ENCODE measurements at places on chromosomes 5 and 9.

DNA sequence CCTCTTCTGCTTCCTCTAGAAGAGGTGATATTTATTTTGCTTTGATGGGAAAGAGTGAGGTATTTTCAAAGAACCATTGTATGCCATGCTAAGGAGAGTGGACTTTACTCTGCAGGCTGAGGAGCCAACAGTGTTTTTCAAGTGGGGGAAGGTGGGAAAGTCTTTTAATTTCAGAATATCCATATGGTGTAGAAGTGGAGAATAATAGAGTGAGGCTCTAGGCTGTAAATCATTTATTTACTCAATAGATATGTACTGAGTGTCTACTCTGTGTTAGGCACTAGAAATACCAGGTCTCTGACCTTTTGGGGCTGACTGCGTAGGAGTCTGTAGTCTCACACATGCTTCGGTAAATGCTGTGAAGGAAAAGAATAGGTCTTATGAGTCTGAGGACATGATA, 30.7 kb upstream of the TENT2 start:
- no peak for DNase-seq

GRCh38 chr5:174195517-174195916, 150.0 kb downstream of the NSG2 start:
- DNase-seq: no peak

DNA sequence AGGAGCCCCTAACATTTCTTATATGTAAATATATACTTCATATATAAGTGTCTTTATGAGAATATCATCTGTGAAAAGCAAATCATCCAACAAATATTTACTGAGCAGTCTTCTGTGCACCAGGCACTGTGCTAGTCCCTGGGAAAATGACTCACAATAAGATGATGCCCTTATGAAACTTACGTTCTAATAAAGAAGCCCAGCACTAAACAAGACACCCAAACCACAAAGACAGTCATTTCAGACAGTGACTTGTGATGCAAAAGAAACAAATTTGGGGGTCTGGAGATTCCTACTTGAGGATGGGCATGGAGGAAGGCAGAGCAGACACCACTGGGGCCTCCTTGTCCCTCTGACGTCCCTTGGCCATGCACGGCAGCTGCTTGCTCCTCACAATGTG, 30.6 kb upstream of the PPP1R2B start:
- DNase-seq: no peak

- DNase-seq: no peak
Measured at GRCh38 chr9:74403581-74403980, 93.6 kb upstream of the RORB start.

DNA sequence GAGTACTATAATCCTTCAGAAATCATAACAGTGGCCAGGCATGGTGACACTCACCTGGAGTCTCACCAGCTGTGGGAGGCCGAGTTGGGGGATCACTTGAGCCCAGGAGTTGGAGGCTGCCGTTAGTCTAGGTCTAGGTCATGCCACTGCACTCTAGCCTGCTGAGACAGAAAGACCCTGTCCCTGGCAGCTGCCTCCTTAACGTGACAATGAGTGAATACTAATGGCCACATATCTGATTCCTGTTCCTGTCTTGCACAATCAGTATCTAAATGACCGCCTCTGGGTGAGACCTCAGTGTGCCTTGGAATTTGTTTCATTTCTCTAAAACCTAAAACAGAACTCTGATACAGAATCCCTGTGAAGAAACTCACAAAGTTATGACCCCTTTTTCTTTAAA, 131.0 kb upstream of the DAB2 start:
- DNase-seq: no peak

GRCh38 chr5:107430071-107430625, 240.6 kb downstream of the EFNA5 start:
- DNase-seq: peak; percentile 24

GRCh38 chr5:168110384-168110783, 181.1 kb upstream of the WWC1 start:
- no peak for DNase-seq

GRCh38 chr9:124286292-124286931, 28.7 kb downstream of the NEK6 start:
- peak; percentile 89 for DNase-seq

DNA sequence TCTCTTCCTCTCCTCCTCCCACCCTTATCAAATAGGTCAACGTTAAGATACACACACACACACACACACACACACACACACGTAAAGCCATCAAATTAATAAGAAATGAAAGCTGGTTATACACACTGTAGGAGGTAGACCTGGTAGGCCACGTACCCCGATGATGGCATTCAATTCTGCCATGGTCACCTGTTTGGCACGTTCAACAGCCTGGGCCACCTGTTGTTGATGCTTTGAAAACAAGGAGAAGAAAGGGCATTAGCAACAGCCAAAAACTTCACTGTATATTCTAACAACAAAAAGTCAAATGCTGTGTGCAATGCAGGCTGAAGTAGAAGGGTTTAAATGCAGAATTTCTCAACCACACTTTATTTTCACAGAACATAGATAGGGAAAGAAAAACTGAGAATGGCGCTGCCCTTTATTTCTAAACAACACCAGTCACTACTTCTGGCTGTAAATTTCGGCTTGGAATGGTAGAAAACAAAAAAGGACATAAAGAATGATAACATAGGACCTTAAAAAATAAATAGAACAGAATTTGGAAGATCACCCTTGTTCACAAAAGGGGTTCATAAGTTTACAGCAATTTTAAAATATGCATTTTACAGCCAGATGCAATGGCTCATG, 37.2 kb downstream of the TLE1 start:
- DNase-seq: no peak

GRCh38 chr5:155699385-155699784, 627.6 kb upstream of the SGCD start:
- no peak for DNase-seq

DNA sequence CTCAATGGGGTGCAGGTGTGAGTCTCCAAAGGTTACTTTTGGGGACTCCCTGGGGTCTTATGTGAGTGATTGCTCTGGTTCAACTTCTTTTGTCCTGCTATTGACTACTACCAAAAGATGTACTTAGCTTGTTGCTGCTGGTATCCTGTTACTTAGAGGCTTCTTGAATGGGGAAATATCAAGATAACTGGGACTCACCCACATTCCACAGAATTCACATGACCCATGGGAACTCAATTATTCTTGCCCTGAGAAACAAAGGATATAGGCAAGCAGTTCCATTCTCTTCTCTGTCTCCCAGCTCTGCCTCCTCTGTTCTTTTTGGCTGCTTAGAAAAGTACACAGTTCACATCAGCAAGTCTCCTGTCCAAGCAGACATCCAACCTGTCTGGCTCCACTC, 105.9 kb downstream of the UNC13B start:
- no peak for DNase-seq

DNA sequence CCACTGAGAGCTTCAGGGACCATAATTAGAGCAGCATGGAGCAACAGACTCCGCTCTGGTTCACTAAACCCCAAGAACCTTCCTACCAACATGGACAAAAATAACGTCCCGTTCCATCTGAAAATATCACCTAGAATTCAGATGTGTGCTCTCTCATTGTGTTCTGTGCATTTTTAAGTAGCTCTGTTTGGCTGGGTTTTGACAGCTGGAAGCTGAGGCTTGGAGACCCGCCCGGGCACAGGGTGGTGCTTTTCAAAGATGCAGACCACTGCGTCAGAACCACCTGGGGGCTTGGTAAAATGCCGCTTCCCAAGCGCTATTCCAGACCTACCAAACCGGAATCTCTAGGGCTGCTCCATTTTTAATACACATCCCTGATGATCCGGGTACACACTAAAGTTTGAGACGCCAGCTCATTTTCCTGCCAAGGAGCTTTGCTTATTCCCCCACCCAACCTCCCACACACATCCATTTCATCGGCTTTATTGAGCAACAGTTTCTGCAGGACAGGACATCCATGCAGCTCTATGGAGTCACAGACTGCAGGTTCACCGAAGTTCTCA, 104.8 kb downstream of the GABBR2 start:
- peak; percentile 63 for DNase-seq

DNA sequence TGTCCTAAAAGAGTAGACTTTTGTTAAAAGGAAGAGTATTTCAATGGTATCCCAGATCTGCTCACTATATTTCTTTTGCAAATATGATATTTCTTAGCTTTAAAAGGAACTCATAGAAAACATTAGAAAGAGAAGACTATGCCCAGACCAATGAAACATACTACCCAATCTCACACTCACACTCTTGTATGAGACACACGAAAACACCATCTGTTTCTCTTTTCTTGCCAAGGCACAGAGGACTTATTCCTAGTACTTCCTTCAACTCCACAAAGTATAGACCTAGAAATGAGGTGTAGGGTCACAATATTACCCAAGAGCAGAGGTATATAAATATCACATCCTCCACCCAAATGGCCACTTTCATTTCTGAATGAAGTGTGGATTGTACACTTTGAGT, 292.4 kb upstream of the ACO1 start:
- DNase-seq: no peak
